Stimulated activated naive CD4-positive, alpha-beta T cell treated with Interleukin-2 at 50 U/mL for 16 hours (primary cell): ENCODE measurements at places on chromosomes 4 and X.

- DNase-seq = peak; percentile 31
Measured at GRCh38 chrX:132219343-132219768, at the start of gene RAP2C. Gene RAP2C (minus strand): TSS chrX:132219447. CDS start chrX:132217268, 2,179 bp downstream.

DNA sequence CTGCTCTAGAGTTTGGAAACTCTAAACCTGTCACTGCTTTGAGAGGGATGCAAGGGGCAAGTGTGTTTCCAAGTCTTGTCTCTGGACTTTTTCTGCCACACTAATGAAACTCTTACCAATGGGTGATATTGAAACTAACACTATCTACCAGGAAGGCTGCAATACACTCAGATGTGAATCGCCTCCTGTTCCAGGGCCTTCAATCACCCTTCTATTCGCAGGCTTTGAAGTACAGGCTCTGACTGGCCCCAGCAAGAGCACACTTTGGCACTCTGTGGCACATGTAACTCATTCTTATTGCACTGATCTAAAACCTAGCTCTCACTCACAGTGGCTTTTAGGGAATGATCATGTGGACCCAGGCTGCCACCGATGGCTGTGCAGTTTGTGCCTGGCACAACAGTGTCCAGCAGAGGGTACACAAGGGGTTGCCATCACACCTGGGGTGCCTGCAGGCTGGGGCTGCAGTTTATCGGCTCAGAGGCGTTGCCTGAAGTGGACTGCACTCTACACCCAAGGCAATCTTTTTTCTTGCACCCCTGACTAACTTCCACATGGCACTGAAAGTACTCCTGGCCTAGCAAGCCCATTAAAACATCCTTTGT is 210.8 kb downstream of the MGST2 start:
- DNase-seq = no peak

DNA sequence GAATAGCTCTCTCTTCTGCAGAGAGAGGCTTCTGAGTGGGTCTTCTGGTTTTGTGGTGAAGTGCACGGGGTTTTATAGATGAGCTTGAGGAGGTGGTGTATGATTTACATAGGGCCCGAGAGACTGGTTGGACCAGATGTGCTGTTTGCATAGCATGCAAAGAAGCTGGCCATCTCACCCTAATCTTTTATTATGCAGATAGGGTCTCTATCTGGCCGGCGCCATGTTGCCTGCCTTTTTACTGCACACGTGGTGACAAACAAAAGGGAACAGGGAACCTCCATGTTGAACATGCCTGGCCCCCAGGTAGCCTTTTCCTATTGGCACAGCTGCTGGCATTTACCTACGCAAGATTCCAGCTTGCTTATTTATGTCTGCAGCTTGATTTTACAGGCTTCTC is 473.3 kb upstream of the FAM47C start:
- DNase-seq = no peak

DNA sequence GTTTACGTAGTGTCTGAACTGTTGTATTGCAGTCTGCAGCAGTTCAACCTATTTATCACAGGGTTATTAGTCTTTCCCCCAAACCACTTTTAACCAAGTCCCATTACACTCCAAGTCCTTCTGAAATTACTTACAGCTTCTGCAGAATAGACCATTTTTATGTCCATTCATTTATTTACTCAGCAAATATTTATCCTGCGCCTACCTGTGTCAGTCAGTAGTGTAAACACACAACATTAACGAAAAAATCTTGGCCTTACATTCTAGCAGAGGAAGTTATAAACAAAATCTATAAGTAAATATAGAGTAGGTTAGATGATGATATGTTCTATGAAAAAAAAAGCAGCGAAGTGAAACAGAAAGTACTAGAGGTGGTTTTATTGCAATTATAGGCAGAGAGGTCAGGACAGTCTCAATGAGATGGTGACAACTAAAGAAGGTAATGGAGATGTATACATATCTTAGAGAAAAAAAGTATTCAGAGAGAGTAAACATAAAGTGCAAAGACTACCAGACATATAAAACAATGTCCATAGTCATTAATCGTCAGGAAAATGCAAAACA is 534.7 kb downstream of the KCNIP4 start:
- DNase-seq = no peak

GRCh38 chr4:12492730-12493393 is 991.3 kb downstream of the RAB28 start:
- no peak for DNase-seq

DNA sequence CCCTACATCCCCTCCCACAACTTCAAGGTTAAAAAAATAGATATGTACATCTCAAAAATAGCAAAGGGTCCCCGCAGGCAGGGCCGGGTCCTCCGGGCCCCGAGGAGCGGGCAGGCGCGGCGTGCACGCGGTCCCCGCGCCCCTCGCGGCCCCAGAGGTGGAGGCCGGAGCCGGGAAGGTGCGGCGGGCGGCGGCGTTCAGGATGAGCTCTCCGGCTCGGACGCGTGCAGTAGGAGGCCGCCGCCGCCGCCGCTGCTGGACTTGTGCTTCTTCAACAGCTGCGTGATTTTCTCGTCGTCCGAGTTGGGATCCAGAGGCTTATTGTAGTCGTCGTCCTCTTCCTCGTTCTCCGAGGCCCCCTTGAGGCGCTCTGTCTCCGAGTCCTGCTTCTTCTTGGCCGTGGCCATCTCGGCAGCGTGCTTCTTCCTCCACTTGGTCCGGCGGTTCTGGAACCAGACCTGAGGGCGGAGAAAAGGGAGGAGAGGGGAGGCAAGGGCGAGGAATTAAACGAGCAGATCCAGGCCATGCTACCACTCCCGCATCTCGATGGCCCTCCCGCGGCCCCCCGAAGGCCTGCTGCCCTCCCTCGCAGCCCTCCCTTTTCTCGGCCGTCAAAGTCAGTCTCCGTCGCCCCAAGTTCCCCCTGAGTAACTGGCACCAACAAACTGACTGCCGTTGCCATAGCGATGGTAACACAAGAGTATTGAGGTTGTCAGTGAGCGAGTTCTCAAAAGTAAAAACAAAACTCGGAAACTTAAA is 5.8 kb downstream of the NKX6-1 start:
- DNase-seq = no peak

DNA sequence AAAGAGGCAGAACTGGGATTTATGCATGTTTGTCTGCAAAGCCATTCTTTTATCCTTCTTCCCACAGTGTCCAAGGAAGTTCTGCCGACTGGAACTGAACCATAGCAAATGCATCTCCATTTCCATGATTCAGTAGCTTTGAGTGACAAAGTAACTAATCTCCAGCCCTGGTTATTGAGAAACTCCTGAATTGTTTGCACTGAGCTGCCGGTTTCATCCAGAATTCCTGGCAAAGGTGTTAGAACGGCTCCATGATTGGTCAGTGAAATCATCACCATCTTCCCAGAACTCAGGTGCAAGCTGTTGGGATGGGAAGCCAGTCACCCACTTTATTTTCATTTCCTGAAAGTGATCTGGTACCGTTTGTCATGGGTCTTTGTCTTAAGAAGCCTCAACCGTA is 47.0 kb upstream of the SLC34A2 start:
- DNase-seq = no peak

- DNase-seq = no peak
Measured at GRCh38 chrX:140087875-140088274, 122.6 kb upstream of the CXorf66 start.

DNA sequence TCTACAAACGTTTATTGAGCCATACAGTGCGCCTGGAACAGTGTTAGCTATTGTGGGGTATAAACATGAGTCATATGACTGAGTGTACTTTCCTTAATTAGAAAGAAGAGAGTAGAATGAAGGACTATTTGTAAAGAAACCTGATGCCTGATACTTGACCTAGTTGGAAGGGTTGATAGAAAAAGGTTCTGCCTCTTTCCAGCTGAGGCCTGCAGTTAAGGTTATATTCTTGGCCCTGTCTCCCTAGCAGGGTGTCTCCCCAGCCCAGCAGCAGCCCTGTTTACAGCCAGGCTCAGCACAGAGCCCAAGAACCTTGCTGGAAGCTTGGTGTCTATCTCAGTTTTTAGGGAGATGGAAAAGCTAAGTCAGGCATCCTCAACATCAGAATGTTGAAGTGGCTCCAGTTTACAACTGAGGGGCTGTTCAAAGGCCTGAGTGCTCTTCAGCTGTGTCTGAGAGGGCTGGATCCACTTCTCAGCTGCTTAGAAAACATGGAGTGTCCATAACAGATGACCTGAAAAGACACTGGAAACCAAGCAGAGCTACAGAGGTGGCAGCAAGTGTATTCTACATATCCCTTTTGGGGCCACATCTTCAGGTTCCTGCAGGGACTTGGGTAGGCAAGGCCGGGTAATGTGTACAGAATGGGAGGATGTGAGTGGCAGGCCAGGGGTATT is 21.6 kb downstream of the NYX start:
- no peak for DNase-seq

DNA sequence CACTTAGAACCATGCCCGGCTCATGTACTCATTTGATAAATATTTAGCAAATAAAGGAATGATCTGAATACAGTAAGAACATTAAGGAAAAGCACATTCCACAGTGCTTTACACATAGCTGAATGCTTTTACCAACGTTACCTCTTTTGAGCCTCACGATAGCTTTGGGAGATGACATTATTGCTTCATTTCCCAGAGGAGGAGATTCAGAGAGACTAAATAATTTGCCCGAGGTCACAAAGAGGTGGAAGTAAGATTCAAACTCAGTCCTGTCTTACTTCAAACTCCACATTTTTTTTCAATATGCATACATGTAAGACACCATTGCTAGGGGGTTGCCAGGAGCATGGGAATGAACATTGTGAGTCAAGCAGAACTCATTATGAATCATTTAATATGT is 538.5 kb downstream of the BCOR start:
- DNase-seq = no peak

- no peak for DNase-seq
Measured at GRCh38 chrX:6505960-6506359, 29.0 kb downstream of the VCX3A start.

- DNase-seq = no peak
Measured at GRCh38 chr4:141563723-141564122, 72.7 kb upstream of the IL15 start.

DNA sequence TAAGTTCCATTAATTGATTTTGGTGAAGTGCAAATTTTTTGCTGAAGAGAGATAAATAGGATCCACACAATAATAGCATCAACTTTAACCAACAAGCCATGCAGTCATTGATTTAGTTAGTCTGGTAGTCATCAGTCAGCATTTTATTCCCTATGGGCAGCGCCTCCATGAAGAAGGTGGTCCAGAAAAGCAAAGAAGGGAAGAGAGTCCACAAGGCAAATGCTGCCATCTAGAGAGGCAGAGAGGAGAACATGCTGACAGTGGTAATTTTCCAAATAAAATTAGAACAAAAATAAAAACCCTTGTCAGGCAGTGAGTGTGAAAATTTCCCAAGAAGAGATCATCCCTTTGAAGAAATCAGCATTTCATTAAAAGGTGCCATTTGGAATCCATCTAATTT is 366.7 kb upstream of the FAM241A start:
- no peak for DNase-seq

DNA sequence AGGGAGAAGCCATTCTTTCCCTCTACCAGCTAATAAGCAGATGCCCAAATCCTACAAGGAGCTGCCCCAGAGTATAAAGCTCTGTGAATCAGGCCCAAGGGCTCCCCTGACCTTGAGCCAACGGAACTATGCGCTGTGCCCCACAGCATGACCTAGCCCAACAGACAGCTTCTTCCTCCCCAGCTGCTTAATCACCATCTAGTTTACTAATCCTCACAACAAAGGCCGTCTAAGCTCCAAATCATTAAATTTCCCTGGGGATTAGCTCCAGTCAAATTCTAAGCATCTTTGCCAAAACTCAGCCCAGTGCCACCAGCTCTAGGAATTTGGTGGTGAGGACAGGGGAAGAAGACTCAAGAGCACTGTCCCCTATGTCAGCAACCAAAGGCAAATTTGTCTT is 113.1 kb downstream of the SHROOM4 start:
- DNase-seq = no peak

- DNase-seq = no peak
Measured at GRCh38 chr4:147788791-147789190, 56.9 kb downstream of the ARHGAP10 start.

- DNase-seq = no peak
Measured at GRCh38 chr4:177485528-177485927, 43.3 kb upstream of the AGA start.

DNA sequence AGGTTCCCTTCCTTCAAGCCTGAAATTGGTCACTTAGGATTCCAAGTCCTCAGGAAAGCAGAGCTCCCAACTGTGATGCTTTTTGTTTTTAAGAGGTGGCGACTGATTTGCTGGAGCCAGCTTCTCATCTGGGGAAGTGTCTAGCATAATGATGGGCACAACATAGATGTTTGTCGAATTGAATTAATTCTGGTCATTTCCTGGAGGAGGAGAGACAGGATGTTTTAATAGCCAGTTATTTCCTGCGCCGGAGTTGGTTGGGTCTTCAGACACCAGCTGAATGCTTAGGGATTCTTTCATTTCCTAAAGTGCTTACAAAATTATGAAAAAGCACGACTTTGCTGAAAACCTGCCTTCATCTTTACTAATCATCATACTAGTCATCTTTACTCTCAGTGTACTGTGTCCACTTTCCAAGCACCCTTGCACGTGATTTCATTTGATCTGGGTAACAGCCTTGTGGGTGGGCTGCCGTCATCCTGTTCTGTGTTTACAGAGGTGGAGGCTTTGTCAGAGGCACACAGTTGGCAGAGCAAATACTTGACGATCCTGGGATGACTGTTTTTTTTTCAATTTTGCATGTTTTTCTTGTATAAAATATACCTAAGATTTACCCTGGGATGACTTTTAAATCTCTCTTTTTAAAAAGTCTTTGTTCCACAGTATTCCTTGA is 49.5 kb downstream of the RGS12 start:
- DNase-seq = no peak

DNA sequence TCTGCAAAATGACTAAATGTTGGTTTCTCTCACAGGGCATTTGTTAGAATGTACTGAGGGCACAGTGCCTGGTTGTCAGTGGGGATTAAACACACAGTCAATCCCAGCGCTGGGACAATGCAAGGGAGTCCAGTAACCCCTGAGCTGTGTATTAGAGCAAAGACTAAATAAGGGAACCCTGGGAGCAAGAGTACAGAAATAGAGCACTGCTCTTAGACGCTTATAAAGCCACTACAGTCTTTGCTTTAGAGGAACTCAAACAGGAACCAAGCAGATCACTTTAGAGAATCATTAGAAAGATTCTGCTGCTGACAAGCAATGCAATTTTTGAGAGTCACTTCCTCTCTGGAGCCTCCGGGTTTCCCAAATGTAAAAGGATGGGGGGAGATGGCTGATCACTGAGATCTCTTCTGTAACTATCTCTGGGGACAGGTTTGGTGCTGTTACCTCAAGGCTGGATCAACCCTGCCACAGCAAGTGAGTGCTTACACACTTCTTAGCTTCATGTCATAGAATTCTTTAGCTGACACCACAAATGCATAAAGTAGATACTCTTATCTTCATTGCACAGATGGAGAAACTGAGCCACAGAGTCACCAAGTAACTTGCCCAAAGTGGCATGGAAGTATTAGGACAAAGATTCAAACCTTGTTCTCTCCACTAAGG is 137.8 kb upstream of the CPEB2 start:
- no peak for DNase-seq

DNA sequence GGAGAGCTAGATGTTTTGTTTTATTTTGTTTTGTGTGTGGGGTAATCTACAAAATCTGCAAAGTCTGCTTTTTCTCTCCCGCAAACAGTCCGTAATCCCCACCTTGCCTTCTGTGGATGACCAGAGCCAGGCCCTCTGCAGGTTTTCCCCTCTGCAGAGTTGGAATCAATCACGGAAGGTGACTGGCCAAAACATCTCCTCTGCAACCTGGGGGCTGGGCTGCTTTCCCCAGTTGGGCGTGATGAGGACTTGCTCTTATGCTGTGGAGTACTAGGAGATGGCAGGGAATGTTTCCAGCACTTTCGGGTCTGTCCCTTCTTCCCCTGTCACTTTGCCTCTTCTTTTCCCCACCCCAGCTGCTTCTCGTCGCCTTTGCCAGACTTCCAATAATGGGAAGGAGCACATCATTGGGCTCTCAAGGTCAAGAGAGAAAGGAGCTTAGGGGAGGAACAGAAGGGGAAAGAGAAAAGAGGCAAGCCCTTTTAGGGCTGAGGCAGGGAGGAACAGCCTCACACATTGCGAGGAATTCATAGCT is 1.1 kb downstream of the TMEM35A start:
- DNase-seq = no peak
